H1 (cell line): ENCODE measurements at places on chromosomes 2 and 18.

DNA sequence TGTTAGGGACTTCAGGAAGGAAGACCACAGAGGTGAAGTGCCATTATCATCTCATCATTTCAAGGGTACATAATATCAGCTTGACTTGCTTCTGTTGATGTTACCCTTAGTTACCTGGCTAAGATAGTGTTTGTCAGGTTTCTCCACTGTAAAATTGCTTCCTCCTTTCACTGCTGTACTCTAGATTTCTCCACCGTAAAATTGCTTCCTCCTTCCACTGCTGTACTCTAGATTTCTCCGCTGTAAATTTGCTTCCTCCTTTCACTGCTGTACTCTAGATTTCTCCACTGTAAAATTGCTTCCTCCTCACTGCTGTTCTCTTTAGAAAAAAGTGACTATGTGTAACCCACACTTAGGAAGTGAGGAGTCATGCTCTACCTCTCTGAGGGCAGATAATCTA, 1460.3 kb downstream of the SUCLG1 start:
- DNase-seq = no peak

GRCh38 chr2:68031043-68031442, 31.8 kb downstream of the C1D start:
- no peak for DNase-seq

DNA sequence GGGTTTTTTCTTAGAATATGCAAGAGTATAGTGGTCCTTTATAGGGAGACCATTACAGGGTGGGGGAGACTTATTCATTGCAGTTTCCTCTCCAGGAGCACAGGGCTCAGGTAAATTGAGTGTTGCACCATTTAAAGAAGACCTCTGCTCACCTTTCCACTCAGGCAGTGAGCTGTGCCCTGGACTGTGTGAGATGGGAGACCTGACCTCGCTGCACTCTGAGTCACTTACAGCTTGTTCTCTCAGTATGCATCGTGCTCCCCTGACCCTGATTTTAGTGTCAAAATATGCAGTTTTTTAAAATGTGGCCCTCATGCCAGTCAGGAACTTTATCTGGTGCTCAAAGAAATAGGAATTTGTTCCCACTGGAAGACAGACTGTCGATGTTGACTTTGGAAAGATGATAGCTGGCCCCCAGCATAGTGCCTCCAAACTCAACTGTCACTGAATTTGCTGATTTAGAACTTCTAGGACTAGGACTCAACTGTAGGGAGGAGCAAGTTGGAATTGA, 146.7 kb upstream of the EPAS1 start:
- DNase-seq = no peak

DNA sequence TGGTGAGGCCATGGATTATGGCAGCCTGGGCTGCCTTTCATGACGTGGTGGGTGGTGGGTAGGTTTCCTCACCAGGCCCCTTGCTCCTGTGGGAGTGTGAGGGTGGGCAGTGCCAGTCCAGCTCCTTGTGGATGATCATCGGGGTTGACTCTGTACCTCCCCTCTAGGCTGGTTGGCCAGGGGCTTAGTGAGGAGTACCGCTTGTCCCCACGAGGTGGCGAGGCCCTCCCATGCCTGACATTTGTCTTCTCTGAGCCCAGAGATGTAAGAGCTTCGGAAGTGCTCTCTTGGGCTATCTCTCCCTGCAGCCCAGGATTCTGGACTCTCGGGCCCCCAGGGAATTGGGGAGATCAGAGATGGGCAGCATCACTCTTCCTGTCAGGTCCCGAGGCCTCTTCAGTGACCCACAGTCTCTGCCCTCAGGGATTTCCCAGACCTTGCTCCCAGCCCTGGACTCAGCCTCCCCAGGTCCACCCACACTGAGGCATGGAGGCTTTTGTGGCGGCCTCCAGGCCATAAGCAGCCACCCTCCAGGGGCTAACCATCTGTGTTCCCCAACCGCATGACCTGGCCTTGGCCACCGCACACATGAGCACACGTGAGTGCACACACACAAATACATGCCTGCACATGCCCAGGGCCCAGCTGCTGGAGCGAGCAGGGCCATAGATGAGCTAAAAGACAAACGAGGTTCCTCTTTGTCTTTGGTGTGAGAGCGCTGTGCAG, 6.5 kb downstream of the SPR start:
- DNase-seq = peak; percentile 88

DNA sequence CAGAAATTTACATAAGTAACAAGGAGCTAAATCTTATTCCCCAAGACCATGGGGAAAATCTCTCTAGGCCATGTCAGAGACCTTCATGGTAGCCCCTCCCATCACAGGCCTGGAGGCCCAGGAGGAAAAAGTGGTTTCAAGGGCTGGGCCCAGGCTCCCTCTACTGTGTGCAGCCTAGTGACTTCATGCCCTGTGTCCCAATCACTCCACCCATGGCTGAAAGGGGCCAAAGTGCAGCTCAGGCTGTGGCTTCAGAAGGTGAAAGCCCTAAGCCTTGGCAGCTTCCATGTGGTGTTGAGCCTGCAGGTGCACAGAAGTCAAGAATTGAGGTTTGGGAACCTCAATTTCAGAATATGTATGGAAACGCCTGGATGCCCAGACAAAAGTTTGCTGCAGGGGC, 1612.7 kb upstream of the SLC39A10 start:
- no peak for DNase-seq

DNA sequence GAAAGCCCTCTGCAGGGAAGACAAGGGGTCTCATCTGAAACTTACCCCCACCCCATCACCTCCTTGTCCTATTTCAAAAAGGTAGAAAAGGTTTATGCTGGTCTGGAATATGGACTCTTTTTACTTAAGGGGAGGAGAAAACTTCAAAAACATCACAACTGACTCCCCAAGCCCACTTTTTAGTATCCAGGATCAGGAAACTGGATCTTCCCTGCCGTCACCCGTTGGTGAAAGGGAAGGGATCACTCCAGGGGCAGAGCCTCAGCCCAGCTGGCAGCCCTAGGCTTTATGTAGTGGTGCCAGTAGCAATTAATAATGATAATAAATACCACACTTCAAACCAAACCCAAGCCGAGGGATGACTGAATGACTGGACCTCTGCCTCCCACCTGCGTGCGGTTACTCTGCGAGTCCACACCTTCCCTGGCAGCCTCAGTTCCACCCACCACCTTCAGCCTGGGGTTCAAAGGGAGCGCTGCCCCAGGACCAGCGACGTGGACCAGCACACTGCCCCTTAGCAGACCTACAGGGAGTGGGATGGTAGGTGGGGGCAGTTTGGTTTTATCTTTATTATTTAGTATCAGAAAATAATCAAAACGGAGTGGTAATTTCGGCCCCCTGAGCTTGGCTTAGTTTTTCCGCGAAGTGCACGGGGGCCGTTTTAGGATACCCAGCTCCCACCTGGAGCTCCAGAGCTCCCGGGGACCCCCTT, 4.9 kb upstream of the GATA6 start:
- no peak for DNase-seq

DNA sequence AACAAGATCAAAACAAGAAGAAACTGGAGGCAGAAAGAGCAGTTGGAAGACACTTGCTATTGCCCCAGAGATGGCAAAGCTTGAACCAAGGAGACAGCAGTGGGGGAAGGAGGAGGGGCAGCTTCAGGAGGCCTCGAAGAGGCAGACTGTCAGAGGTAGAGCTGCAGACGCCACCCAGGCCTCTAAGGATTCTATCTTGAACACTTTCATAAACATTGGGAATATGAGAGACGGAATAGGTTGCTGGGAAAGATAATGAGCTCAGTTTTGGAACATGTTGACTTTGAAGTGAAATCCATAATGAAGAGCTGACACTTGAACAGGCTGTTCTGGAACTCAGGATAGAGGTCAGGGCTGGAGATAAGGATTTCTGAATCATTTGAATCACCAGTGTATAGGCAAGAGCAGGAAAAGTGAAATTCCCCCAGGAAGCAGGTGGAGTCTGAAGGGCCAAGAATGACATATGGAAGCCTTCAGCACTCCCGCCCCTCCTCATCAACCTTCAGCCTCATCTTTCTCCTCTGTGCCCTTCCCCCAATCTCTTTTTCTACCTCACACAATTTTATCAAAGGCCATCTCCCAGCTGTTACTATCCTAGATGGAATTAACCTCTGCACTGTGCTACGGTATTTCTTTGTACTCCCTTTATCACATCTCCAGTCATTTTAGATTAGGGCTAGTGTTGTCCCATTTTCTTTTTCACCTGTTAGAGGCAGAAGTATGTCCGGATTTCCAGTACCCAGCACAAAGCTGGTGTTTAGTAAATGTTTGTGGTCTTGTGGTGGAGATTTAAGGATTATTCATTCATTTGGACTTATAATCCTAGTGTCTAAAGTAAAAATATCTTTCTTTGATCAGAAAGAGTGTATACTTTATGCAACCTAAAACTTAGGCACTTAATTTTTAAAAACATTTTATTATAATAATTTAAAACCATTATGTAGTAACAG, 47.5 kb upstream of the RTN4 start:
- DNase-seq = no peak

GRCh38 chr18:26103579-26103978, 13.2 kb upstream of the SS18 start:
- no peak for DNase-seq

GRCh38 chr18:77107292-77107691, 25.3 kb downstream of the MBP start:
- no peak for DNase-seq

- DNase-seq = no peak
Observed at GRCh38 chr2:20428717-20429490, 18.0 kb upstream of the RHOB start.

DNA sequence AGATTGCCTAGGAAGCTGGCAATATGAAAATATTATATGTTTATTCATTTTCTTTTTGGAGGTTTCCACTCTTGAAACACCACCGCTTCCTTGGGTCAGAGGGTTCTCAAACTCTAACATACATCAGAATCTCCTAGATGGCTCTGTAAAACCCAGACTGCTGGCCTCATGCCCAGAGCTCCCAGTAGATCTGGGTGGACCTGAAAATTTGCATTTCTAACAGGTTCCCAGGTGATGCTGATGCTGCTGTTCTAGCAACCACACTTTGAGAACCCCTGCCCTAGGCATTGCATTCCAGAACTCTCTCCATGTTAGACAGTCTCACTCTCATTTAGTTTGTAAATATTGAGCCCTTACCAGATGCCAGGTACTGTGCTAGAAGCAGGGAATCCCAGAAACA, 139.4 kb downstream of the FAM210A start:
- no peak for DNase-seq

DNA sequence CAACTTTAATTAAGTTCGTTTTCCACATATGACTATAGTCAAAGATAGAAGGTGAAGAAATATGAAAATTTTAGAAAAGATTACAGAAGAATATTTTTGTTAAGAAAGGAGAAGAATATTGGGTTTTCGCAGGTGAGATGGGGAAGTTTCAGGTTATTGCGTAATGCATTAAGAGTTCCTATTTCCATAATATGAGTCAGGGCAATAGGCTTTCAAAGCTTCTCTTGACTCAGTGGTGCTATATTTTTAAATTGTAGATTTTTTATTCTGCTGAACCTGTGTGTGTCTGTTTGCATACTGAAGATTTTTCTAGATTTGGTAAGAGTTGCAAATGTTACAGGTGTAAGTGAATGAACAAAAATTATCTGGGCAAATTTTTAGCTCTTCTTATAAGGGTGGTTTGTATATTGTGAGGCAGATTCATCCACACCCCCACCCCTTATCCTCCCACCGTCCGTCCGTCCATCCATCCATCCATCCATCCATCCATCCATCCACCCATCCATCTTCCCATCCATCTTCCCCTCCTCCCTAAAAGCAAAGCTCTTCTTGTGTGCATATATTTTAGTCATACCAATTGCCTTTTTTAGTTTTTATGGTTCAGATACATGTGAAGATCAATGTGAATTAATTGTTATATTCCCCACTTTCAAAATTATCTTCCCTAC, 69.6 kb downstream of the MYO1B start:
- no peak for DNase-seq

- DNase-seq = no peak
Observed at GRCh38 chr18:62999921-63000320, 284.6 kb downstream of the PHLPP1 start.

DNA sequence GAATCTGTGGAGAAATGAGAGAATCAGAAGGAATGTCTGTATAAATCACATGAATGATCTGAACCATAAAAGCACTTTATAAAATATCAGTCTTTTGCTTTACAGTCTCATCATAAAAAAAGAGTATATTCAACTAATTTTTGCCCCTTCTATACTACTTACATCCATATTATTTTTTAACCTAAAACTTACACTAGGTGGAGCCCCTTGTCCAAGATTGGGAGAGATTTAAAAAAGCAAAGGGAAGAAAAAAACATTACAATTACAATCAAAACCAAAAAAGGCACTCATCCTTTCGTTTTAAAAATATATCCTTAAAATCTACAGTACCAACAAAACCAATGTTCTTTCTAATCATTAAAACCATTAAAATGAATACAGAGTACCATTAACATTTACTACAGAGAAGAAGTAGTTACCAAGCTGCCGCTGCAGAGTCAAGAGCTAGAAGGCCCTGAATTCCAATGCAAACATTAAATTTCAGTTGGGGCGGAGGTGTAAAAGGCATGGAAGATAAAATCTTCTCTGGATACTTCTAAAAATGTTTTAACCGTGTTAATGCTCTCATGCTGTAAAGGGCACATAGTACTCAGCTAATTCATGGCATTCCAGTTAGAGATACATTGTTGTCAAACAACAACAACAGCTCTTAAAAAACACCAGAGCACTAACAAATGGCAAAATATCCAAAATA, 56.7 kb upstream of the EPB41L3 start:
- DNase-seq = no peak

DNA sequence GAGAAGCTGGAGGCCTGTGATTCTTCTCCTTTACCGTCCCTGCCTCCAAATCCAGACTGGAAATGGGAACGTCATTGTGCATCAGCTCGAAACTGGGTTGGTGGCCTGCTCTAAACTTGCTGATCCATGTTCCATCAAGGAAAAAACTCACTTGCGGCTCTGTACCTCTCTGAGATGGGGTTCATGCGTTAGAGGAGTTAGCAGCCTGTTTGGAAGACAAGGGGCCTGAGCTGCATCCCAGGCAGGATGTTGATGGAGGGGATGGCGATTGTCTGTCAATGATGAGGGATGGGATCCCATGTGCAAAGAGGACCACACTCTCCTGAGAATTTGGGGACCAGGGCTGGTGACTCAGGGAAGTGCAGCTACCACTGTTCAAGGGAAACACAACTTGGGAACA, 26.0 kb downstream of the TWIST2 start:
- no peak for DNase-seq

DNA sequence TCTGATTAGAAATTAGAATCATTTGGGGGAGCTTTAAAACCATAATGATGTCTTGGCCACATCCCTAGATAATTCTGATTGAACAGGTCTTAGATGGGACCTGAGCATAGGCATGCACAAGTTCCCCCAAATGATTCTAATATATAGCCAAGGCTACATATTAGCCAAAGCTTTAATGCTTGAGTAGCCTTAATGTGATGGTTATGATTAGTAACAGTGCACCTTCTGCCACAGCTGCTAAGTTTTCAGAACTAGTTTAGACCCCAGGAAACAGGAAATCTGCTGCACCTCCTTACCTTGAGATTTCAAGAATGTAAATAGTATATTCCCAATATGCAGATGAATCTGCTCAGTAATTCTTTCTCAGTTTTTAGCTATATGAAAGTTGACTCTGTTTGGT, 119.8 kb downstream of the PTPN4 start:
- DNase-seq = no peak

DNA sequence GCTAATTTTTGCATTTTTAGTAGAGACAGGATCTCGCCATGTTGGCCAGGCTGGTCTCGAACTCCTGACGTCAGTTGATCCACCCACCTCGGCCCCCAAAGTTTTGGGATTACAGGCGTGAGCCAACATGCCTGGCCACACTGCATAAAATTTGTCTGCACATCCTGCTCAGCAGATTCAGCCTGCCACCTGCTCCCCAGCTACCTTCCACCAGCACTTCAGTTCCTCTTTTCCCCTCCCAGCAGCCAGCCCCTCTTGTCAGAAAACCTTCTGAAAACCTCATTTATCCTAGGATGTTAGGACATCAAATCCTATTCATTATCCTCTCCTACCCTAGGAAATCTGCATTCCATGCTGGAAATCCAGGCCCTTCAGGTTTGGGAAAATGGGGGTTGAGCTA, 99.4 kb upstream of the STPG4 start:
- DNase-seq = no peak
